Bronchial epithelial cell (primary cell): ENCODE measurements at places on chromosomes 7 and 10. TPM values are rescaled to one million over a fixed set of nuclear protein-coding genes. Genes with fewer than 3 reads are reported as not detected.

MLXIPL gene
- total RNA-seq = under 0.01 TPM in 1 of 2 replicates, not detected in the other

CYP2C19 gene
- 0.26 and 1.2 TPM in 2 replicates for total RNA-seq

POT1 gene
- 29.5 and 30.1 TPM in 2 replicates for total RNA-seq

HOXA1 gene
- 0.26 TPM in 2 replicates for total RNA-seq

TDRD1 gene
- 1.8 and 2.1 TPM in 2 replicates for total RNA-seq

SPDYE1 gene
- not detected in 2 replicates for total RNA-seq

ZNF727 gene
- 0.53 and 2.0 TPM in 2 replicates for total RNA-seq

ASIC3 gene
- under 0.01 and 0.26 TPM in 2 replicates for total RNA-seq

DNA sequence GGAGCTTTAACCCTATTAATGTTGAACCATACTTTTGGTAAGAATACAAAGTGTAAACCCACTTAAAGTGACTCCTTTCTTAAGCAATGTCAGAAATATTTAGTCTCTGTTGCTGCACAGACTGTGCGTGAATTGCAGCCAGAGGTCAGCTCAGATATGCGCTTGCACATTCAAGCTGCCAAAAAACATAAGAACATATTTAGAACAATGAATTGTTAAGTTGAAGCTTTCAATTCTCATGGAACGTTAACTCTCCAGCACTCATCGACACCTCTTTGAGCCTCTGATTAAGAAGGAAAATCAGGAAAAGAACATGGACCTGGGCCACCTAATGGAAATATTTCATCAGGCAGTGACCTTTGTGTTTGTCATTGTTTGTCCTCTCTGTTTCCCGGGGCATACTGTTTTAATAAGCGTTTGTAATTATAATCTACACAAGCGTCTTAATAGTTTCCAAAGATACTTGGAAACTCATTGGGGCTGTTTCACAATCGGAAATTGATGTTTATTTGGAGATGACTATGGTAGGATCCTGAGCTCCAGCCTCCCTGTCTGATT lies 193.0 kb upstream of the CELF2 start:
- DNase-seq = no peak

GRCh38 chr10:70932392-70933196 lies 44.2 kb upstream of the PCBD1 start:
- DNase-seq = no peak

GRCh38 chr7:125926621-125927020 lies 997.0 kb upstream of the POT1 start:
- no peak for DNase-seq

DNA sequence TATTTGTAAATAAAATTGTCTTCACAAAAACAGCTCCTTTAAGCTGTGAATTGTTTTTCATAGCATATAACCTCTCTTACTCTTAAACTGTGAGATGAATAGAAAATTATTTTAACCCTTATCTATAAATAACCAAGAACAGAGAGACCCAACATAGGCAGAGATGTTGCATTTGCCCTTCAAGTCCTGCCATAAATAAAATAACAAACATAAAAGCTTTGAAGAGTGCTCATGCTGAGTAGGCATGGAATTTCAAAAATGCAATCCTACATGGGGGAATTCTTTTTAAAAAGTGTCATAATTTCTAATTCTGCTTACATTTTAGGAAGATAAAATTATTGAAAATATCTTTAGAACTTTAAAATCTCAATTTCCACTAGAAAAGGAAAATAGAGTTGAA lies 124.1 kb upstream of the FERD3L start:
- no peak for DNase-seq

DNA sequence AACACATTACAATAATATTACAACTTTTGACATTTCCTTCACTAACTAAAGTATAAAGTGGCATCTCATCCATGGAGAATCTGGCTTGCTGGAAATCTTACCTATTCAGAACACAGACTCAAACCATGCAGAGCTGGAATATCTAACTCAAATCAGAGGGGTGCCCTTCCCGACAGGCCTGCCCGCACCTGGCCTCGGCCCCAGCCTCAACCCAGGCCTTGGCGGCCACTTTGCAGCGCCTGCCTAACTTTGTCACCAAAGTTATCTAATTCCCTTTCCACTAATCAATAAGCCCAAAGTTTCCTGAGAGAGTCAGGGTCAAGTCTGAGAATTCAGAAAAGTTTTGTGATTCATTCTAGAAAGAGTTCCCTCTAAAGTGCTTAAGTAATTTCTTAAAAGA lies 212.9 kb downstream of the COBL start:
- no peak for DNase-seq

DNA sequence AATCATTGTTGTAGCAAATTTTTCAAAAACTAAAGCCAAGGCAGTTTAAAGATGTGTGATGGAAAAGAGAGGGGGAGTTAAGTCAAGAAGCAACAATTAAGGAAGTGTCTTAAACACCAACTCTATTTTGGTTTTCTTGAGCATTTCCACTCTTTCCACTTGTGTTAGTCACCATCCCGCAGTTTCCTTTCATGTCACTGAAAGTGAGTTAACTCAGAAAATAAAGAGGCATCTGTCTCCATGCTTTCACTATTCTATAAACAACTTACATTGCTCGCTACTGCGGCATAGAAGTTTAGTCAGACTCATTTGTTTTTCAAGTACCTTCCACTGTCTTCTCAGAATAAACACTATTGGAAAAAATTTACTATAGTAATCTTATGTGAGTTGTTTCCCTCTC lies 284.9 kb upstream of the SEMA3D start:
- DNase-seq = no peak

DNA sequence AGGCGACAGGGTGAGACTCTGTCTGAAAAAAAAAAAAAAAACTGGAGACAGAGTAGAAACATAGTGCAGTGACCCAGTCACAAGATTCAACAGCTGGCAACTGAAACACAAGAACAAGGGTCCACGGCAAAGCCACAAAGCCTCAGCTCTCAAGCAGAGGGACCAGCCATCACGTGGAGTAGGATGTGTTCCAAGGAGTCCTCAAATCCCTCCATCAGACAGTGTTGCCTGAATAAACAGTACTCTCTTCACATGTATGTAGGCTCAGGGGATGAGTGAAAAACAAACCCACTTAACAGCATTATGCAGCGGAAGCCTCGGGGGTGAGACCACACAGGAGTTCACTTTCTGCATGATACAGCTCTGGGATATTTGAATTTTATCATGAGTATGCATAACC lies 62.0 kb downstream of the SLIT1 start:
- DNase-seq = no peak

- no peak for DNase-seq
Measured at GRCh38 chr7:78673272-78673671, 780.2 kb downstream of the MAGI2 start.

- DNase-seq = peak; percentile 86
Measured at GRCh38 chr10:68434657-68435056, 27.6 kb upstream of the RUFY2 start.

DNA sequence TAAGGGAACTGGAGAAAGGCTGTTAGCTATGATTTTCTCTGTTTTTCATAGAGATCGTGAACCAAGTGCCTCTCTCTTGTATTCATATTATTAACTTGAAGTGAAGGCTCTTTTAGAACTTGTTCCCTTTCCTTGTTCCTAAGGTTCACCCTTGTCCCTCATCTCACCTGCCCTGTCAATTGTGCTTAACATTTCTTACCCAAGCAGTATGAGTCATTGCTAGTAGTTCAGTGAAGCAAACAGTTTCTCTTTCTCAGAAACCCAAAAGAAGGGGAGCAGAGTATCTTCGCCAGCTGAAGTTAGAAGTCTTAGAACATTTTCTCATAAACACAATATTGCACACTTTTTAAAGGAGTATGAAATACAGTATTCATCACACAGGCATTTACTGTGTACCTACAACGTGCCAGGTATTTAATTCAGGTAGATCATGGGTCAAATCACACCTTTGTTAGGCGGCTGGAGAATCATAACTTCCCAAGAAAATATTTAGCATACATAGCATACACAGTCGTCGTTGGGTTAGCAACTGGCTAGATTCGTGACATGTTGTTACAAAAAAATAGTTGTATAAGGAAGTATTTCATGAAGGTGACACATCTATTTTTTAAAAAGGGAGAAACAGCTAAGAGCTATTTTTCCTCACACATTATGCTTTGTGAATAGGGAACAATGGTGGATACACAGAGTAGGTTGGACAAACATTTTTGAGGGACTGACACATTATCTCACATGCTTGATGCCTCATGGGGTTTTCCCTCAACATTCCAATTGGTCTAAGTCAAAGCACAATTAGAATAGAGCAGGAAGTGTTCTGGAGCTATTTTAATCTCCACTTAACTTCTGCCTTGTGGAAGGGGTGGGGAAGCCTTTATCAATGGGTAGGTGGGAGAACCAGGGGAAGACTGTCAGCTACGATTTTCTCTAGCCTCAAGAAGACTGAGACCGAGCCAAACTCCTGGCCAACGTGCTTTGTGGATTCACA lies 13.2 kb downstream of the HDAC9 start:
- DNase-seq = peak; percentile 98

DNA sequence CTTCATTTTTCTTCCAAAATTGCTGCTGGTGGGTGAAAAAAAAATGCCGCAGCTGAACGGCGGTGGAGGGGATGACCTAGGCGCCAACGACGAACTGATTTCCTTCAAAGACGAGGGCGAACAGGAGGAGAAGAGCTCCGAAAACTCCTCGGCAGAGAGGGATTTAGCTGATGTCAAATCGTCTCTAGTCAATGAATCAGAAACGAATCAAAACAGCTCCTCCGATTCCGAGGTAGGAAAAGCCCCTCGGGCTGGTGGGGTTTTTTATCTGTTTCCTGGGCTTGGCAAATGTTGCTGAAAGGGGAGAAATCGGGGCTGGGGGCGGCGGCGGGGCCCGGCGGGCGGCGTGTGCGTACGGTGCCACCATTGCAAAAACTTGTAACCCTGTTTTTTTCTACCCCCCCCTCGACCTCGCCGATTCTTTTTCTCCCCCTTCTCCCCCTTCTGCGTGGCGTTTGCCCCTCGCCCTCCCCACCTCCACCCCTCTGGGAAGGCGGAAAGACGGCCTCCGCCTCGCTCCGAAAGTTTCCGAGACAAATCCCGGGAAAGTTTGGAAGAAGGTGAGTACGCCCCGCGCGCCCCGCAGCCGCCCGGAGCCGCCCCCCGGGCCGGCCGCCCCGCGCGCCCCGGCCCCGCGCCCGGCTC lies 789 bp downstream of the TCF7L2 start:
- peak; percentile 47 for DNase-seq

DNA sequence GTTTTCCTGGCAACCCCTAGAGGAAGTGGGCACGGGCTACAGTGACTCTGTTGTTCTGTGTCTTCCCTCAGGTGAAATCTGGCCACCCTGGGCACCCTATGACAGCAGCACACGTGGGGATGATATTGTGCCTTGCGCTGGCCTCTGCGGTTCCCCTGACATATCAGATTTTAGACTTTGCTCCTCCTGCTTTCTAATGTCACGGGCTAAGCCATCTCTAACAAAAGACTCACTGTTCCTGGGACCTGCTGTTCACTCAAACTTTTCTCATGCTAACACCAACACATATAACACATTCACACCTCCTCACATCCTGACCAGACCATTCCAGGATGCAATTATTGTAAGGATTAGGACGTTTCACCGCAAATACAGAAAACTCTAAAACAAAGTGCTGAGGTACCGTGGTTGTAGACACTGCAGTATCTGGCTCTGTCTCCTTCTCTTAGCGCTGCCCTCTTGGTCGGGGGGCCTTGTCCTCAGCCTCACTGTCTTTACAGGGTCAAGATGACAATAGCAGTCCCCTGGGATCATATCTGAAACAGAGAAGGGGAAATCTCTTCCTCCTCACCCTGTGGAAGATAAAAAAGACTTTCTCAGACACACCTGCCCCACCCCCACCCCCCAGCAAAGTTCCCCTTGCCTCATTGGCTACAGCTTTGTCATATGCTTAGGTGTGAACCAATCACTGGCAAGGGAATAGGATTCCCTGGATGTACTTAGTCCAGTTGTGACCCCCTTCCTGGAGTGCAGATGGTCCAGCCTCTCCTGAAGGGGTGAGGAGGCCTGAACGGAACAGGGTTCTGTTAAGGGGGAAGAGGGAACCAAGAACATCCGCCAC lies 14.1 kb downstream of the CHN2 start:
- DNase-seq = no peak

DNA sequence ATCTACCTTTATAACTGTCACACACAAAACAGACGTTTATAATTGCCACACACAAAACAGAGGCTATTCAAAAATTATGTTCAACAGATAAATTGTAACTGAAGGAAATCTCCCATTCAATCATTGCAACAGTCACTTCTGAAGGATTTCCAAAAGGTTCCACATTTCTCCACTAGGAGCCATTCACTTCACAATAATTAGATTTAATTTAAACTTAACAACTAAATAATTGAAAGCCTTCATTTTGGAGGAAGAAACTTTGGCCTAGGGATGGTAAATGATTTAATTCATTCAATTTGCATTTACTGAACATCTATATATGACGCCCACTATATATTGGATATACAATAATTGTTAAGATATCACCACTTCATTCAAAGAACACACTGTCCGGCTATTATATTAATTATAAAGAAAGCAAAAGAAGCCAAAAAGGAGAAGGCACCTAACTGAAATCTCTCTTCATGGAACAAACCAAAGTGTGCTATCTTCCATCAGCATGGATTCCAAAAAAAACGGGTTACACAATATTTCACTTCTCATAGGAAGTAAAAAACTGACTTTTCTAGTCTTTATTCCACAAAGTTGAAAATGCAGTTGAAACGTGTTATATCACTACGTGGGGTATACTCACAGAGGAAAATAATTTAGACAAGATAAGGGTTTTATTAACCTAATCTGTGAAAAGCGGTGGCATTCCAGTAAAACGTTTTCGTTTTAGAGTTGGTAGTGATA lies 1.7 kb downstream of the ATAD1 start:
- DNase-seq = no peak

DNA sequence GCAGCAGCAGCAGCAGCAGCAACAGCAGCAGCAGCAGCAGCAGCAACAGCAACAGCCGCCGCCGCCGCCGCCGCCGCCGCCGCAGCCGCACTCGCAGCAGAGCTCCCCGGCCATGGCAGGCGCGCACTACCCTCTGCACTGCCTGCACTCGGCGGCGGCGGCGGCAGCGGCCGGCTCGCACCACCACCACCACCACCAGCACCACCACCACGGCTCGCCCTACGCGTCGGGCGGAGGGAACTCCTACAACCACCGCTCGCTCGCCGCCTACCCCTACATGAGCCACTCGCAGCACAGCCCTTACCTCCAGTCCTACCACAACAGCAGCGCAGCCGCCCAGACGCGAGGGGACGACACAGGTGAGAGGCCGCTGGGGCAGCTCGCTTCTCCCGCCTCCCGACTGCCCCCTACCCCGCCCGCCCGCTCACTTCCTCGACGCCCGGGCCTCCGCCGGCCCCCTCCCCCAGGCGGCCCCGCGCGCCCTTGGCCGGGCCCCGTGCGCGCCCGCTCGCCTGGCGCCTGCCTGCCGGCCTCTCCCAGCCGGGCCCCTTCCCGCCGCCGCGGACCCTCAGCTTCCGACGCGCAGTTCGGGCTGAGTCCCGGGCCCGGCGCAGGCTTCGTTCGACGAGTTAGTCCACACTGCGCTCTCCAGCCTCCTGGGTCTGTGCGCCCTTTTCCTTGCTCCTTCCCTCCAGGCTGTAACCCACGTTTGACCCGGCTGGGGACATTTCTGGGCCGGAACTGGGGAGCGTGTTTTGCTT lies 882 bp downstream of the DLX6 start:
- DNase-seq = no peak

- DNase-seq = no peak
Measured at GRCh38 chr10:15563246-15563645, 156.5 kb downstream of the ITGA8 start.

- DNase-seq = no peak
Measured at GRCh38 chr7:93407239-93407638, 167.3 kb downstream of the CALCR start.

GRCh38 chr10:101301111-101301731 lies 52.7 kb upstream of the BTRC start:
- DNase-seq = peak; percentile 66

- peak; percentile 21 for DNase-seq
Measured at GRCh38 chr7:67823345-67823744, 826.7 kb downstream of the TYW1 start.
